ENCODE measurements at places on chromosomes 7 and 10.

DNA sequence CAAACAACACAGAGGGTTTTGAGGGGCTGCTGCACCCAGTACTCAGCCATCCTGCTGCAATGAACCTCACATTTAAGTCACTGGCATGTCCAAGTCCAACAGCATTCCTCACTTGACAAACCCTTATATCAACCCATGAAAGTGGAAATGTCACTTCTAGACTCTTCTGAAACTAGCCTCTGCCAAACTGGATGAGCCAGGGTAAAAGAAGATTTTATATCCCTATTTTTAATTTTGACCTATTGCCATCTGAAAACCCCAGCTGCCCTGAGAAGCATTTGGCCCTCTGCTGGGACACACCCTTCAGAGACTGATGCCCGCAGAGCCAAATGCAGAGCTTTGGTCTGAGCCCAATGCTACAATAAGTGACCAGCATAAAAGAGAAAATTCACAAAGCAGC, 201.1 kb downstream of the ANK3 start:
- DNase-seq, result no peak

- no peak for DNase-seq
Measured at GRCh38 chr10:12588091-12588860, 238.9 kb downstream of the CAMK1D start.

DNA sequence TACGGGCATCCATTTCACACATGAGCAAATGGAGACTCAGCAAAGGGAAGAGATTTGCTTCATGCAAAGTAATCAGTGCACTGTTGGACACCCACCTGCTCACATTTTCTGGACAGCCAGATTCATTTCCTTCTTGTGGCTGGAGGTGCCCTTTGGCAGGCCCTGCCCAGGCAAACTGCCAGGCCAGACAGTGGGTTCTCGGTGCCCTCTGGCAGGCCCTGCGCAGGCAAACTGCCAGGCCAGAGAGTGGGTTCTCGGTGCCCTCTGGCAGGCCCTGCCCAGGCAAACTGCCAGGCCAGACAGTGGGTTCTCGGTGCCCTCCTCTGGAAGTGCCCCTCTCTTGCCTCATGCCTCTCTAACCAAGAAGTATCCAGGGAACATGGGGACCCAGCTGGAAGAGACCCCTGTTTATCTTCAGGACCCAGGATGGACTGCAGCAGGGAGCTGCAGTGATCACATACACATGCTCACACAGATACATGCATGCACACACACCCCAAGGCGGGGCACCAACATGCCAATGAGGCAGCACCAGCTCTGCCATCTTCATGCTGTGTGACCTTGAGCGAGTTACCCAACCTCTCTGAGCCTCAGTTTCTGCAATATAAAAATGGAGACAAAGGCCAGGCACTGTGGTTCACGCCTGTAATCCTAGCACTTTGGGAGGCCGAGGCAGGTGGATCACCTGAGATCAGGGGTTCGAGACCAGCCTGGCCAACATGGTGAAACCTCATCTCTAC, 67.1 kb downstream of the OAT start:
- no peak for DNase-seq

GRCh38 chr10:71964098-71964742, at the start of gene CHST3:
TSS of gene CHST3 (plus strand) at chr10:71964395. CDS start at chr10:72005843, 41,448 bp downstream.
- no peak for DNase-seq

DNA sequence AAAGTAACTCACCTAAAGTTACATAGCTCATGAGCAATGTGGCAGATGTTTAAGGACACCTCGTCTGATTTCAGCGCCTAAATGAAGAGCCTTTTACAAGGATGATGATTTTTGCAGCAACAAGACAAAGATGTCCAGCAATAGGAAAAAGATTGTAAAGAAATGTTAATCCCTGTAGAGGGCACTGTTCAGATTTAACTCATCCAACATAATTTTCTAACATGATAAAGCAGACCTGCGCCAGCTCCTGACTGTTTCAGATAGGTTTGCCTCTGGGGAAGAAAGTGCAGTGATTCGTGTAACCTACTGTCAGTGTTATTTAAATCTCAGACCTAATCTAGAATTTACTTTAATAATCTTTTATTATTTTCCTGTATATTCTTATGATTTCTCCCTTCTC, 595.2 kb downstream of the AUTS2 start:
- DNase-seq, result no peak

Measured in NCI-H2107 (cell line).